ENCODE measurements at places on chromosomes 7 and 10.
A peak's percentile ranks its signal among the peaks of the same experiment; 100 is the strongest.

DNA sequence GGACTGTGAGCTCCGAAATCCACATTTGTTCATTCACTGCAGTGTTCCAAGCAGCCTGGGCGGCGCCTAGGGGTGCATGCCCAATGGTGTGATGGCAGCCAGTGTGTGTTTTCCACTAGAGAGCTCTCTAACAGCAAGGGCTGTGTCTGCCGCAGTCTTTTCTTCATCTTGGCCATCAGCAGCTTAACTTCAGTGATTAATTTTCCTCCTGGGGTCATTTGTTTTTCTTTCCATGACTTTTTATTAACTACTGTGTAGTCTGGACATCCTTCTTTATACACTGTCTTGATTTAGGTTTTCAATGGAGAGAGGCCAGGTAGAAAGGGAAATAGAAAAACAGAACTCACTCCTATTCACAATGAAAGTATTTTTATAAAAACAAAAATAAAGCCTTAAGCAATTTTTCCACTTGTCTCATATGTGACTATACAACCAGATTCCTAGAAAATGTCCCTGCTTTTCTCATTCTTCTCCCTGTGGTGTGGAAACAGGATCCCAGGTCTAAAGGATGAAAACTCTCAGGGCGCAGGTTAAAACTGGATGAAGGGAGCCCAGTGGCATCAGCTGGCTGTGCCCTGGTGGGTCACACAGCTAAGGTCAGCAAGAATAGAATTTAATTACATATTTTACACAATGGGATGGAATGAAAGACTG, 176.8 kb downstream of the PKD1L1 start:
- peak; percentile 83 for DNase-seq

DNA sequence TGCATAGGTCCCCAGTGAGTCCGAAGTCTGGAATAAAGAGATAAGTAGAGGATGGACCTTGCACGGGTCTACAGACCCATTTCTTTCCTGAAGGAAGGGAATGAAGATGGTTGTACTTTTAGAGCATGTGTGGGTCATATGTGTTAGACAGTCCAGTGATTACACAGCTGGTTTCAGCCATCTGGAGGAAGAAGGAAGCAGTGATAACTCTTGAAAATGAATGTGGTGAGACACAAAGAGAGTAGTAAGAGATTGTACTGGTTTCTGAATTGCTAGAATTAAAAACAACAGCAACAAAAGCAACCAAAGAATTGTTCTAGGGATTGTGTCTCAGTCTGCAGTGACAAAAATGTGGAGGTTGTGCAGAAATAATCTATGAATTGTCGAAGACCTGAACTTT, 258.9 kb downstream of the SUGCT start:
- no peak for DNase-seq

- no peak for DNase-seq
Observed at GRCh38 chr7:50155755-50156154, 62.7 kb upstream of the ZPBP start.

GRCh38 chr10:91930939-91931338, 7.4 kb downstream of the BTAF1 start:
- no peak for DNase-seq

All from coronary artery (tissue), 2 donors.